ENCODE measurements at places on chromosomes 2 and 18.

GRCh38 chr18:31101183-31102024 is 817 bp downstream of the DSC2 start:
- no peak for DNase-seq

- no peak for DNase-seq
These were observed 8.6 kb upstream of the ME2 start for GRCh38 chr18:50870138-50870845.

DNA sequence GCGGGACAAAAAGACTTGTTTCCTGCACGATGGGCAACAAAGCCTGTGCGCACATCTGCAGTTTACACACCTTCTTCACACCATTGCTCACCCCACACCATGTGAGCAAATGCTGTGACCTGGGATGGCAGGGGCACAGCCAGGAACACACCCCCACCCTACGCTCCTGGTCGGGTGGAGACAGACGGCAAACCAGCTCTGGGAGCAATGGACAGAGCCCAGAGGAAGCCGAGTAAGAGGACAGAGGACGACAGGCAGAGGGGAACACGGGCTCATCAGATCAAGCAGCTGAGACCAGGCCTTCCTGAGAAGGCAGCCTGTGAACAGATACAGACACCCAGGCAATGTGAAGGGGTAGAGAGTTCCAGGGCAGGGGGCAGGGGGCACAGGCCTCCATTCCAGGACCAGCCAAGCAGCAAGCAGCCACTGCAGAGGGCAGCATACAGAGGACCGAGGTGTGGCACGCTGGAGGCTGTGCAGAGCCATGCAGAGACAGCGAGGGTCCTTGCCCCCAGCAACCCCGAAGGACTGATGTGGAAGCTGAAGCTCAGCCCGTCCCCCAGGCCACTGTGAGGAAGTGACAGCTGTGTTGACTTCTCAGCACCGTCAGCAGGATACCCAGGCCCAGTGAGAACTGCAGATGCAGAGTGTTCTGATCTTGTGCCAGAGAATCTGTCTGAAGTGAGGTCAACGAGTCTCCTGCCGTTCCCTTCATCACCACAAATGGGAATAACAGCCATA is 46.2 kb downstream of the PARD6G start:
- DNase-seq, result no peak

- no peak for DNase-seq
These were observed 42.5 kb upstream of the ATP8B1 start for GRCh38 chr18:57845605-57846074.

- DNase-seq, result no peak
These were observed 65.4 kb downstream of the EIF2AK3 start for GRCh38 chr2:88561646-88562388.

DNA sequence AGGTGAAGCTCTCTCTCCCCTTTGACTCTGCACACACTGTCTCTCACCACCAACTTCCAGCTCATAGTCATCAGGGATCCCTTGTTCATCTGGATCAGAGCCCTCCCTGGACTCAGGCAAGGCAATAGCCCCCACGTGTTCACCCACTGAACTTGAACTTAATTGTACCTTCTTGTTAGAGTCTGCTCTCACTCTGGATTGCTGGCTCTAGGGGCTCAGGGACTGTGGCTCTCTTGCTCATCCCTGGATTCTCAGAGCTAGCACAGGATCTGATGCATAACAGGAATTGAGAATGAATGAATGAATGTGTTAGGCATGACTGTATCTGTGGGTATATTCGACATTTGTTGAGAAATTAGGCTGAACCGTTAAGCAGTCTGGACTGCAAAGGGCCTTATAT is 16.7 kb upstream of the ASAP2 start:
- DNase-seq, result no peak

DNA sequence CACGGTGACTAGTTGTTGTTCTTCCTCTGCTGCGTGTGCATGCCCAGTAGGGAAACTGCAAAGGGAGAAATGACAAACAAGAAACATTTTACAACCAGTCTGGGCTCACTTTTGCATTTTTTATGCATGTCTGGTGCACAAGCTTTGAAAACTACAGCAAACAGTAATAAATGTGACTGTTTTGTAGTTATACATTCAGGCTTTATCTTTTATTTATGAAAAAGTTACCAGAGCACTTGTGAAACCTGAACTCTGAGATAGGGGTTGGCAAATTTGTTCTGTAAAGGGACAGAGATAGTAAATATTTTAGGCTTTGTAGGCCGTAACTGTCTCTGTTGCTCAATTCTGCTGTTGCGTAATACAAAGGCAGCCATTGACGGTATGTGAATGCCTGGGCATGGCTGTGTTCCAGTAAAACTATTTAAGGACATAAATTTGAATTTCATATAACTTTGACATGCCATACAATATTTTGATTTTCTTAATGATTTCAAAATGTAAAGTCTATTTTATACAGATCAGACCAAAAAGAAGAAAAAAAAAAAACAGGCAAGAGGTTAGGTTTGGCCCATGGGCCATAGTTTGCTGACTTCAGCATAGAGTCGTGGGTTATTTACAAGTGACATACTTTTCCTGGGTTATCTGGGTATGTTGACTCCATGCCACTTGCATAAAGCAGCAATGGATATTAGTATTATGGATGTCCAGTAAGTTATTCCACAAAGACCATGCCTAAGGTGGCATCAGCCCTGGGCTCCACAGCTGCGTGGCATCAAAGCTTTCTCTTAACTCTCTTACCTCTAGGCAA is 53.6 kb upstream of the EML6 start:
- DNase-seq, result no peak

- DNase-seq, result no peak
These were observed 65.7 kb downstream of the TRABD2A start for GRCh38 chr2:84815146-84815545.

DNA sequence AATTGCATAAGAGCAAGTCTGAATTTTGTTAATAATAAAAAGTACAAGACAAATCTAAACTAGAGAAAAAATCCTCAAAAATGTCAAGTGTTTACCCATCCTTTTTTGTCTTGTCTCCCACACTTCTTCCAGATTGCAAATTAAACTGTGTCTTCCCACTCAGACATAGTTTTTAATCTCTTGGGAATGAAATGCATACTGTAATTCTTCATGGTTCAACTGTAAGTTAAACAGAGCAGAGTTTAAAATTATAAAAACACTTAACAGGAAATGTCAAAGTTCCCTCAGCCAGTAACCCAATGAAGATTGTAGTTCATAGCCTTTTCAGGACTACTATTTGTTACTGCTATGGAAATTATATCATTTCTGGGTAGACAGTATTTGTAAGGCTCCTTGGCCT is 171.8 kb downstream of the UBE2E3 start:
- no peak for DNase-seq

DNA sequence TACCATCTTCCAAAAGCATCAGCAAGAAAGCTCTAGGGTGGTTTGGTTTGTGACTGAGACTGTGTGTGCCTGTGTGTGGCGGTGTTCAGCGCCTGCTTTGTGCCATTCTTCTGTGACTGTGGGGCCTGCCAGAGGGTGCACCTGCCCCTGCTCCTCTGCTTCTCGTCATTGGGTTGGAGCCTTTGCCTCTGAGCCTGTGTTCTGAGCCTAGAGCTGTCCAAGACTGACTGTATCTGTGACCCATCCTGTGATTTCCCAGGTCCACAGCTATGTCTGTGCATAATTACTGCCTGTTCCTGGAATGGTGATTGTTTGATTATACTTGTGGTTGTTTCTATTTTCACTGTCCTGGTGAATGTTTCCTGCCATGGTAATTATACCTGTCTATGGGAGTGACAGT is 57.1 kb upstream of the KLHL29 start:
- DNase-seq, result peak; percentile 23

DNA sequence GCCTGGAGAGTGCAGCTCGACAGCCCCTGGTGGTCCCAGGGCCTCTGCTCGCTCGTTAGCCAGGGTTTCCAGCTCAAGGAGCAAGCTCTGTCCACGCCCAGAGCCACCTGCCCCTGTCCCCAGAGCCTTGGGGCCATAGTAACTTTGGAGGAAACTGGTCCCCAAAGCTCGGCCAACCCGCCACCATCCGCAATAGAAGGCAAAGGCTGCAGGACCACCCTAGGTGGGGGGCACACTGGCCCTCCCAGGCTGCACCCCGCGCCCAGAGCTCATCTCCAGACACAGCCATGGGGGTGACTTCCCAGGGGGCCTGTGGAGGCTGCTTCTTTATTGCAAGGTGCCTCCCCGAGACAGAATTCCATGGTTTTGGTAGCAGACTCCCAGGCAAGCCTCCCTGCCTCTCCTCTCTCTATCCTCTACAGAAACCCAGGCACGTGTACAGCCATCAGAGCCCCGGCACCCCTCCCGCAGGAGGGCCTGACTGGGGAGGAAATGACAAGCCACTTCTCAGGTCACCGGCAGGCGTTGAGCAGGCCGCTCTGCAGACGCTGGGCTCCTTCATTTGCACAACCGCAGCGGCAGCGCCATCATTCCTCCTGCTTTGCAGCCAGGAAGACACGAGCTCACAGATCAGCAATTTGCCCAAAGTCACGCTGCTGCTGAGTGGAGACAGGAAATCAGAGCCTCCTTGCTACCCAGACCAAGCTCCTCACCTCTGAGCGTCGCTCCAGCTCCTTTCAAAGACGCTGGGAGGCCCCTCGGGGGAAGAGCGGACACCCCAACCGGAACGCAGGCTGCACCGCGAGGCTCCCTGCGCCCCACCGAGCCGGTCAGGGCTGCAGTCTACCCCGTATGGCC is 80.2 kb downstream of the NDUFA10 start:
- DNase-seq, result no peak

- DNase-seq, result no peak
These were observed 33.9 kb downstream of the RAB31 start for GRCh38 chr18:9741793-9742523.

DNA sequence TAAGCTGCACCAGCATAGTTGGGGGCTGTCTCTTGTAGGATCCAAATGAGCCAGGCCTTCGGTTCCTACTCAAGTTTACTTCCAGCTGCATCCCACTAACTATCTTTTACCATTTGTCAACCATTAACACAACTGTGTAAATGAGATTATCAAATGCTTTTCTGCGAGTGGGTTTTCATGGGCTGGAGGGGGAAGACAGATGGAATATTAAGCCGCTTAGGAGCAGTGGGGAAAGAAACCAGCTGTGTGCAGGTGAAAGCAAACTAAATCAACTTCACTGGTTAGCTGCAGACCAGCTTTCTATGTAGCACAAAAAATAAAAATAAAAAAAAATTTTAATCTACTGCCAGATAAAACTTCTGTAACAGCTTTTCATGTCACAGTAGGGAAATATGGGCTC is 307.3 kb upstream of the FBXO11 start:
- DNase-seq, result no peak

DNA sequence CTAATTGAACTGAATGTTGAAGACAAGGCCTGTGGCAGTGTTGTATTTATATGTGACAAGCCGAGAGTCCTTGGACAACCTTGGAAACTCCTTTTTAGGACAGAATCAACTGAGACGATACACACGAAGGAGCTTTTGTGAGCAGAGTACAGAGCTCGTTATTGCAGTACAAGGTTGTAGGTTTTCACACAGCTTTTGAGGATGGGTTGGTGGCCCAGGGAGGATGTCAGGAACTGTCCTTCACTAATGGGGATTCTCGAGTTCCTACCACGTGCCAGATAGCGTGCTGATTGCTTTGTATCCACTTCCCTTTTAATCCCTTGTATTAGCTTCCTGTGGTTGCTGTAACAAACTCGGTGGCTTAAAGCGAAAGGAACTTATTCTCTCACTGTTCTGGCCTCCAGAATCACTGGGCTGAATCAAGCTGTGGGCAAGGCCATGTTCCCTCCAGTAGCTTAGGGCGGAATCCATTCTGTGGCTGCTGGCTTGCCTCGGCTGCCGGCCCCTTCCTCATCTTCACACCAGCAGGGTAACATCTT is 20.2 kb downstream of the INPP4A start:
- no peak for DNase-seq

- DNase-seq, result no peak
These were observed 5.2 kb downstream of the EML6 start for GRCh38 chr2:54728669-54729120.

GRCh38 chr18:39991696-39992265 is 1963.3 kb upstream of the PIK3C3 start:
- no peak for DNase-seq

DNA sequence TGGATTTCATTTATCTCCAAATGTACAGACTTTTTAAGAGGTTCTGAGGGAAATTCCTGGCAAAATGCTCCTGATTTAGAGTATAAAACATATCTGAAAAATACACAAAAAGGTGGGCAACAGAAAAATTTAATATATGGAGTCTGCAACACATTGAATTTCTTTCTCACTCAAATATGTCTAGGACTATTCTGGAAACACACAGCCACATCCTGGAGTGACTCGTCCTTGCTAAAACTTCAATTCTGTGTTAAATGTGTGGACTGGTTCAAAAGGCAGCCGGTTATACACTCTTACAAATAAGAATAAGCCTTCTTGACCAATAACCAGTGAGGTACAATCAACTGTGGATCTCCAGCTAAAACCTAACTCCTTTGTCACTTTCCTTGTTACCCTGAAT is 44.1 kb upstream of the RND3 start:
- DNase-seq, result no peak

GRCh38 chr2:44969936-44970335 is 28.4 kb downstream of the SIX3 start:
- DNase-seq, result no peak

- DNase-seq, result peak; percentile 30
These were observed 379.6 kb downstream of the MTX2 start for GRCh38 chr2:176648700-176649297.

GRCh38 chr2:217551252-217551899 is 451.4 kb downstream of the TNS1 start:
- no peak for DNase-seq

DNA sequence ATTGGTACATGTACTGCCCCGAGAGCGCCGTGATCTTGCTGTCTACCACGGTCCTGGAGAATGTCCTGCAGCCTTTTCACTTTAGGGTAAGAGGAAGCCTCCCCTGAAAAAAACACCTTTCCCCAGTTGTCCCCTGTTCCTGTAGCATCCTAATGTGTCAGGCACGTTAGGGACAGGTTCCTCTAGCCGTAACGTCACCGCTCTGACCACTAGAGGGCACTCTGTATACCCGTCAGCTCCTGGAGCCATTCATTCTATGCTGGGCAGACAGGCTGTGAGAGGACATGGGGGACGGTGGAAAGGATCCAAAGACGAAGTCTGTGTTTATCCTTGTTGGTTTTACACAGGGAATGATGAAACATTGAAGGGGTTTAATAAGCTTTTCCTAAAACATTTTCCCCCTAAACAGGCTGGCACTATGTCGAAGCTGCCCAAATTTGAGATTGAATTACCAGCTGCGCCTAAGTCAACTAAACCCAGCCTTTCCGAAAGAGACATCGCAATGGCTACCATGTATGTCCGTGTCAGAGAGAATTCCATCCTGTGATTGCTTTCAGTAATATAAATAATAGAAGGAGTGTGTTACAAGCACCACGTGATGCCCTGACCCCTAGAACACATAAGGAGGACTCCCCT is 12.7 kb downstream of the RMC1 start:
- peak; percentile 62 for DNase-seq
